ENCODE measurements at places on chromosomes 3 and 15.

DNA sequence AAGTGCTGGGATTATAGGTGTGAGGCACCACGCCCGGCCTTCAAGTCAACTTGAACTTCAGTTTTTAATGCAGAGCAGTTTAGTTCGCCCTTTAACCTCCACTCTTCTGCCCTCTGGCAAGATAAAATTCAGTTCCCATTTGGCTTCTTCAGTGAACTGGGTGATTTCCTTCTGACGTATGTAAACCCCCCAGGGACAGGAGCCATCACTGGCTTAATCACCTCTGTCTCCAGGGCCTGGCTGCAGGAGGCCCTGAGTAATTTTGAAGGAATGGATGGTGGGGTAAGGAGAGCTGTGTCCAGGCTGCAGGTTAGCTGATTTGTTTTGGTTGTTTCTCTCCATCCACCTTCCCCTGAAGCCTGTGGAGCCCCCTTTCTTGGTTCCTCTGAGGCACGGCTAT is 11.9 kb downstream of the MCM2 start:
- DNase-seq, result no peak

GRCh38 chr3:42118762-42119361 is 27.7 kb downstream of the TRAK1 start:
- no peak for DNase-seq

- no peak for DNase-seq
These were observed 124.3 kb upstream of the SPRED1 start for GRCh38 chr15:38128341-38128781.

GRCh38 chr3:139564294-139564861 is 24.8 kb upstream of the RBP1 start:
- DNase-seq, result no peak

GRCh38 chr15:74134387-74135027 is 4.1 kb downstream of the ISLR2 start:
- DNase-seq, result no peak

DNA sequence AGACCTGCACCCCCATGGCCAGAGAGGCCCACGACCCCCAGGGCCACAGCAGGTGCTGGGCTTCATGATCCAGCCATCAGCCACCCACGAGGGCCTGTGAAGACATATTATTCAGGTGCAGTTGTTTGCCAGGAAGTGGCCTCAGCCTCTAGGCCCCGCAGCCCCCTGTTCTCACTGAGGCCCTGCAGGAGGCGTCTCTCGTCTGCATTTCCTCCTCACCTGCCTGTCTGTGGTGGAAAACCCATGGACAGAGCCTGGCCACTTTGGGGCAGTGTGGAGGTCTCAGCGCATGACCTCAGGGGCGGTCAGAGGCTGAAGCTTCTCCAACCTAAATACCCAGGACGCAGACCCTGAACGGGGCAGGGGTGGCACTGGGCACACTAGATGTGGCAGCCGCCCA is 18.6 kb downstream of the UROC1 start:
- no peak for DNase-seq

GRCh38 chr3:171480526-171480925 is 20.3 kb upstream of the TNIK start:
- DNase-seq, result no peak

DNA sequence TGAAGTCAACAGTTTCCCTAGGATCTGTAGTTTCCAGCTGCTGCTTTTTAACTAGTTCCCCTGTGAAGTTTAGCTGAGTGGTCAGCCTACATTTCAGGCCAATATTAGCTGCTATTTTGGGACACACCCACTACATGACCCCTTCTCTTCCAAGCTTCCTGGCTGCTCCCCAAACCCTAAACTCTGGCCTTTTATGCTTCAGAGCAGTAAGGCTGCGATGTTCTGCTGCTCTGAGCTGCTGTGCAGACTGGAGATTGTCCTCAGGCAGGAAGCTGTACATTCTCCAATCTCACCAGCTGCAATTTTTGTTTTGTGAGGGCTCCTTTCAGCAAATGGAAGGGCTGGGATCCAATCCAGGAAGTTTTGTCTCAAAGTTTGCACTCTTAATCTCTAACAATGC is 48.0 kb upstream of the WDR72 start:
- DNase-seq, result no peak

GRCh38 chr3:194194757-194195085 is 58.8 kb downstream of the HES1 start:
- DNase-seq, result no peak

GRCh38 chr3:52428151-52429005 is 16.5 kb downstream of the SEMA3G start:
- no peak for DNase-seq

GRCh38 chr3:61627768-61628185 is 66.4 kb downstream of the PTPRG start:
- no peak for DNase-seq

- no peak for DNase-seq
These were observed 108.5 kb downstream of the LRRC28 start for GRCh38 chr15:99359769-99360168.

DNA sequence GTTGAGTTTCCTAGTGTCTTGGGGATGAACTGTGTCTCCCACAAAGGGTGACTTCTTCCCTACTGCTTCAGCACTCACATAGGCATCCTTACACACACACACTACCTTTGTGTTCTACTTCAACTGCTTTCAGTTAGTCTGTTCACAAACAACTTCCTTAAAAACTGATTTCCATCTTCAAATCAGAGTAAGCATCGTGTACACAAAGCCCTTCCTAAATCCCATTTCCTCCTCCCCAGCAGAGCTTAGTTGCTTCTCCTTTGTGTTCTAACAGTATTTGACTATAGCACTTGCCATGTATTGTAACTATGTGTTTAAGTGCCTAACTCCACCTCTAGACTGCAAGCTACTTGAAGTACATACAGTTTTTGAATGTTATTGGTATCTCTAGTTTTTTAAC is 71.7 kb downstream of the TNIK start:
- DNase-seq, result no peak

GRCh38 chr3:161647936-161648470 is 151.4 kb downstream of the OTOL1 start:
- DNase-seq, result no peak

DNA sequence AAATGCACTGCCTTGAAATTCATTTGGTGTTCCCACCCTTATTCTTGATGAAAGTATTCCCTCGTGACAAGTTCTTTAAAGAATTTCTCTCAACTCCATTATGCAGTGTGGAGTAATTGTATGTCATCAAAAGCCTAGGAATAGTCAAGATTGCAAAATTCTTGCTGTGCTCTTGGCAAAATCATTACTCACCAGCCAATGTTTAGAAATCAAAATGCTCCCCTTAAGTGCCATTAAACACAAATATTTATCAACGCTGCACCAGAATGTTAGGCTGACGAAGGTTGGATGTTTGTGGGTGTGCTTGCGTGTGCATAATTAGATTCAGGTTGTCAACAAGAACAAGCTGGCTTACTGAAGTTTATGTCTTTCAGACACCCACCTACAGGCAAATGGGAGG is 40.5 kb downstream of the SST start:
- DNase-seq, result no peak

GRCh38 chr15:29554531-29554930 is 267.7 kb downstream of the TJP1 start:
- DNase-seq, result no peak

DNA sequence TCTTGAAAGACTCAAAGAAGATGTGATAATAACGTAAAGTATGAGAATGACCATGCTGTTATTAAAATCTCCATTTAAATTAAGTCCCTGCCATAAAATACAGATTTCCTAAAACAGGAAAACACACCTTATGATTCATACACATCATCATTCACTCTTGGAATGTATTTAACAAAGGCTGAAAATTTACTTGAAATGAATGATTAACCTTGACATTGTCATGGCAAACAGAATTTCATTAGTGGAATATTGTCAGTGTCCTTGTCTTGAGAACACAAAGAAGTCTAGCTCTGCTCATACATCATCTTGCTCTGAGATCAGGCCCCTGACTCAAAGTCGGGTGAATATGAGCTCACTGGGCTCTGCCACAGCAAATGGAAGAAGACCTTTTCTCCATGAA is 313.9 kb downstream of the FGF12 start:
- no peak for DNase-seq
